Activated CD8-positive, alpha-beta memory T cell treated with anti-CD3 and anti-CD28 coated beads for 48 hours (primary cell): ENCODE measurements at places on chromosomes 3 and 15.

GRCh38 chr3:141394560-141394959, 26.3 kb downstream of the ZBTB38 start:
- DNase-seq, result no peak

- no peak for DNase-seq
Observed at GRCh38 chr3:160981217-160981938, 123.8 kb downstream of the B3GALNT1 start.

DNA sequence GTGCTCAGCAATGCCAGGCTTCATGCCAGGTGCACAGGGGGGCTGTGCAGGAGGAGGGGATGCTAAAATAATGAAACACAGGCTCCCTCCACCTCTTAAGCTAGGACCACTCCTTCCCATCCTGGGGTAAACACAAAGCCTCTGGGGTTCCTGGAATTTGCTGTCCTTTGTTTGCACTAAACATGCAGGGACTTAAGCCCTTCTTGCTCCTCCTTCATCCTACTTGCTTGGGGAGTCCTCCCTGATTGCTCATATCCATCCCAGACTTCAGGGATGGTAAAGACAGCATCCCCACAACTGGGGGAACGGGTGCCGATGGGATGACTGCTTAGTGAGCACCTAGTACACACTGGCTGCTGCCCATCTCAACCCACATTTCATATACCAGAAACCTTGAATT, 5.1 kb downstream of the LINGO1 start:
- no peak for DNase-seq

- DNase-seq, result no peak
Observed at GRCh38 chr15:45333550-45333949, 44.8 kb downstream of the GATM start.

DNA sequence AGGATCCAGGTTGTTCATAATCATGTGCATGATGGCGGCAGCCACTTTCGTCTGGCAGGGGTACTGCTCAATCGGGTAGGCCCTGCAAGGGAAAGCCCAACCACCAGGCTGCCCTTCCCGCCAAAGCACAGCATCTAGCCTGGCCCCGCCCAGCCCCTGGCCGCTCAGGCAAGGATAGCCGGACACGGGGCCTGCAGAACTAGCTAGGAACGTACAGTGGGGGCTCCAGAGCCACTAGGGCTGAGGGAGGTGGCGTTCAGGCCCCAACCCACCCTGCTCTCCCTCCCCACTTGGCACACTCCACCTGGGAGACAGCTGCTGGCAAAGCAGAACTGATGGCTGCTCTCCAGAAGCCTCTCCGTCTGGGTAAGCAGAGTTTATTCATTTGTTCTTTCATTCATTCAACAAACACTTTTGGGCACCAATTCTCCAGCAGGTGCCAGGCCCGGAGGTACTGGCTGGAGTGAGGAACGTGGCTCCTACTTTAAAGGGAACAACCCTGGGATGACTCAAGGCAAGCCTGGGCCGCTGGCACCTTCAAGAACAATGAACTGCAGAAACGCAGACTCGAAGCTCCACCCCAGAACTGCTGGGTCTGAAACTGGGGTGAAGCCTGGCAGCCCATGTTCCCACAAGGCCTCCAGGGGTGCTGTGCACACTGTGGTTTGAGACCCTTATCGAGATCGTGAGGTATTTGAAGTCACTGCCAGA, 7.8 kb downstream of the UROC1 start:
- no peak for DNase-seq

DNA sequence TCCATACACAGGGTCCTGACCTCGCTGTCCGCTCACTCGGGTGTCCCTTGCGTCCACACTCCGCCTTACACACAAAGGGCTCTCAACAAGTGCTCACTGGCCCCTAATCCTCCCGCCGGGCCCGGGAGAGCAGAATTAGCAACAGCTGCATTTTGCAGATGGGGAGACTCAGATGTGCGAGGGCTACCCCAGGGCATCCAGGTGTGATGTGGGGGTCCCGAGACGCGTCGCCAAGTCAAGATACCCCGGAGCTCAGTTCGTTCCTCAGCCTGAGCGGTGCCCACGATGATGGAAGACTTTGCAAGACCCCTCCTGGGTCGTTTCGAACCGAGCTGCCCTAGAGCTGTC, 14.9 kb upstream of the WNT7A start:
- no peak for DNase-seq

DNA sequence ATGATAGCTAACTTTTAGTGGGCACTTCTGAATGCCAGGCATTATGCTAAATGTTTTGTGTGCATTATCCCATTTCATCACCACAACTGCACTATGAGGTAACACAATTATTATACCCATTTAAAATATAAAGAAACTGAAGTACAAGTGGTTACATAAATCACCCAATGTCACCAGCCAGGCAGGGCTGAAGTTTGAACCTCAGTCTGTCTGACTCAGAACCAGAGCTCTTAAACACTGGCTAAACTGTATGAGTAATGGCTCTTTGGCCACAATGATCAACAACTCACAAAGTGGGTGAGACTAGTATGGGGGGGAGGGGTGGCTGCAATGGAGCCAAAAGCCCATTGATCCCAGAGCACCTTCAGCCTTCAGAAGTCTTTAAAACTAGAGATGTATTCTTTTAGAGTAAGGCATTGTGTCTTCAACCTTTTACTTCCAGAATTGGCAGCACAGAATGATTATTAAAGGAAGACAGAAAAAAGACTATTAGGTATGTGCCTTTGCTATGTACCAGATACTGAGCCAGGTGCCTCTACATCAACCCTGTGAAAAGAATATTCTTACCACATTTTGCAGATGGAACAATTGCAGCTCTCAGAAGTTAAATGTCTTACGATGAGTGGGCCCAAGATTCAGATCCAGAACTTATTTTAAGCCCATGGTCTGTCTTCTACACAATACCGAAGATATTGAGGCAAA, 166.9 kb downstream of the UACA start:
- no peak for DNase-seq

- no peak for DNase-seq
Observed at GRCh38 chr15:63288778-63289378, 11.5 kb downstream of the APH1B start.

GRCh38 chr15:45097466-45097865, 16.5 kb downstream of the DUOX2 start:
- DNase-seq, result no peak

GRCh38 chr3:114892131-114892879, 254.8 kb downstream of the ZBTB20 start:
- DNase-seq, result no peak

- no peak for DNase-seq
Observed at GRCh38 chr3:150691414-150692040, 12.2 kb downstream of the ERICH6 start.

- DNase-seq, result no peak
Observed at GRCh38 chr3:31346542-31346979, 186.2 kb upstream of the STT3B start.

- no peak for DNase-seq
Observed at GRCh38 chr3:195030791-195031321, 240.1 kb downstream of the XXYLT1 start.

DNA sequence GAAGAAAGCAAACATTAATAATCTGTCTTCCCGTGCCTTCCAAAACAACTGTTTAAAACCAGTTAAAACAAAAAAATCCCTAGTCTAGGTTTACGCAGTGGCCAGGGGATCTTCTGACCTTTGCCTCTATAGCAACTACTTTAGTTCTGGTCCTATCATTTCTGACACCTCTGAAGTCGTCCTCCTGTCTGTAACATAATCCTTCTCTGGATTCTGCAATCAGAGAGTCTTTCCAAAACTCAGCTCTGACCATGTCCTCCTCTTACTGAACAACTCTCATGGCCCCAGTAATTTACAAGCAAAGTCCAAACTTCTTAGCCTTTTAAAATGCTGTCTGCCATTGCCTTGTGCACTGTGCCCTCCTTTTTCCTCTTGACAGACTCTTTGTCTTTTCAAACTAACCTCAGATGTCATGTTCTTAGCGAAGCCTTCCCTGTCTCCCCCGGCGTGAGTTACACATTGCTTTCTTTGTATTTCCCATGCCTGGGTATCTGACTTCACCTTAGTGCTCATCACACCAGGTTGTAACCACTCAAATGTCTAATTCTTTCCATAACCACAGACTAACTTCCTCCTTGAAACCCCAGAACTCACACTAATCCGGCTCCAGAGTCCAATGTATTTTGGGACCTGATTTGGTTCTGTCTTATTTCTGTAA, 105.2 kb upstream of the BNIP2 start:
- no peak for DNase-seq

DNA sequence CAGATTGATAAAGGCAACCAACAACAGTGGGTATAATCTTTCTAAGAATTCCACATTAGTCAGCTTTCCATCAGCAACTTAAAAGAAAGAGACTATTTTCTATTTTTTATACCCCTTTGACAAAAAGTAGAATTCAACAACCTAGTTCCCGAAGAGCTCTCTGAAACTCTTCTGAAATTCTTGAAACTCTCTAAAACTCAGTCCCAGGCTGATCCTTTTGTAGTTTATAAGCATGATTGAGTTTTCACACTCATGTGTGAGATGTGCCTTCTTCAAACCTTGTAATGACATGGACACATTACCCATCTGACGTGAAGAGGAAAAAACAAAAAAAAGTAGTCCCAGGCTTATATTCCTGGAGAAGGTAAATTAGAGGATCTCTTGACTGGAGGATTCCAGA, 31.4 kb downstream of the RAF1 start:
- DNase-seq, result no peak

- DNase-seq, result no peak
Observed at GRCh38 chr3:39021029-39021428, 30.7 kb downstream of the SCN11A start.

DNA sequence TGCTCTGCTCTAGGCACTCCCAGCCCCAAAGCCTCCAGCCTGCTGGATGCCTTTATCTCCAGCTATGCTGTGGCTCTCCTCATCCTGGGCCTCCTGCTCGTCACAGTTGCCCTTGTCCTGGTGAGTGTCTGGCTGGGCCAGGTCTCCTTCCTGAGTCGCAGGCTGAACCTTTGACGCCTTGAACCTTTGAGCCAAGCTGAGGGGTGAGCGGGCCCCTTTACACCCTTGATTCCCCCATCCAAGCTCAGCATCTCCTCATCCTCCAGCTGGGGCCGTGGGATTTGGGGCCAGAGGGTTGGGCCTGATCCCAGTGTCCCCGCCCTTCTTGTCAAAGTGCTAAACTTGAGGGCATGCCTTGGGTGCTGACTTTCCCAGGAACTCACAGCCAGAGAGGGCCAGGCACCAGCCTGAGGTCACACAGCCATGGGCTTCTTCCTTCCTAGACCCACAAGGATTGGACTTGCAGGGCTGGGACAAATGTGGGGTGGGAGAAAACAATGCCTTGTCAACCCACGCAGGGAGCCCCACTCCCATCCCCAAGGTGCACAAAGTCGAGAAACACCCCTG, 137.0 kb downstream of the TBC1D2B start:
- no peak for DNase-seq

GRCh38 chr3:64760258-64760657, 72.5 kb upstream of the ADAMTS9 start:
- DNase-seq, result no peak

- no peak for DNase-seq
Observed at GRCh38 chr15:91609231-91609630, 244.3 kb upstream of the SLCO3A1 start.

DNA sequence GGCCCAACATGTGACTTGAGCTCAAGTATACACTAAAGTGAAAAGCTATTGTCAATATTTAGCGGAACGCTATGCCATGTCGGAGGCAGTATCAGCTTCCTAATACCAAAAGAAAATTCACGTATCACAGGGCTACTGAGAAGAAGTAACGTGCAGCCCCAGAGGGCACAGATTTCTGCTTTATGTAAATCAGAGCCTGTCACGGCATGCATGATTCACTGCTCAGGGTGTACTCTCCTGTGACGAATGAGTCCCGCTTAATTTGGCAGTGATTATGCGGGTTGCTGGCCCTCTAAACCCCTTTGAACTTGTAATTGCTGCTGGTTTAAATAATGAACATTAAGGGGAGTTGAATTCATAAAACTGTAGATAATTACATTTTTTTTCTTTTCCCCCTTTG, 85.3 kb downstream of the MEIS2 start:
- DNase-seq, result no peak
